Fibroblast of the conjunctiva (primary cell): ENCODE measurements at places on chromosomes 2 and 18.

- no peak for DNase-seq
These were observed 17.0 kb upstream of the CD8A start for GRCh38 chr2:86807468-86808275.

DNA sequence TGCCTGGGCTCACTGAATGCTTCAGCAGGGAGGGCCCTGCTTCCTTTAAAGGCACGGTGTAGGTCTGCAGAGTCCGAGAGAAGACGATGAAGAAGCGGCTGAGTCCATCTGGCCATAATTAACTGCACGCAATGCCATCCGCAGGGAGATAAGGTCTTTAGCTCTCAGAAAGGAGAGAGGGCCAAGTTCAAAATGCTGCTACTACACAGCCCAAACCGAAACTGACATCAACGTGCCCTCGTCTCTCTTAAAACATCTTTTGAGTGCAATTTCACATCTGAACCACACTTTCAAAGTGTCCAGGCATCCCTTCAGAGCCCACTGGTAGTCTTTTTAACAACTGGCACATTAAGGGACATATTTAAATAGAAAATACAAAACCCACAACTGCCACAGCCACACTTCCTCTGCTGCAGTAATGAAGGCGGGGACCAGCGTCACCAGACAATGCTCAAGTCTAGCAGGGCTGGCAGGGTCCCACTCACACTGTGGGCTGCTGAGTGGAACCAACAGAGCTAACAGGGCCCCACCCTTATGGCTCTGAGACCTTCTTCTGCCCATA lies 35.8 kb downstream of the ST3GAL5 start:
- no peak for DNase-seq

DNA sequence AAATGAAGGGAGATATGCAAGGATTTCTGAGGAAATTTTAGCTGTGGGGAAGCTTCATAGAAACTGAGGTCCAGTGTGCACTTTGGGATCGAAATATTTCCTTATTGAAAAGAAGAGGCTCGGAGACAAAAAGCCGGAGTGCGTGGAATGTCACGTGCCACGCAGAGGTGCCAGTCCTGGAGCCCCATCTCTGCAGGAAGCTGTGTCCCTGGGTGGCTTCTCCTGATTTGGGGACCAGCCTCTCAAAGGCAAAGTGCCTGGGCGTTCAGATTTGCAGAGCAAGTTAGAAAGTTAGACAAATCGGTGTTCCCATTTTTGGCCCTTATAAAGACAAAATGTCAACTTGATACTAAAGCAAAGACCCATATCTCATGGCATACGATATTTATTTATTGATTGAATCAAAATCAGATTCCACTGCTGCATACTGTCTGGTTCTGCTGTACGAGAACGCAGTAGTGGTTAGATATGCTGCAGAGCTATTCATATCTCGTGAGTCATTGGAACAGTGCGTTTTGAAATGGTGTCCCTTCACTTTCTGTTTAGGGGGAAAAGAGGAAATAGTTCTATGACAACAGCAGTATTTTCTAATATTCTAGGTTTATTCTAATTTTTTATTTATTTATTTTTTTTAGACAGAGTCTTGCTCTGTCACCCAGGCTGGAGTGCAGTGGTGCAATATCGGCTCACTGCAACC lies 9.1 kb upstream of the ATG16L1 start:
- no peak for DNase-seq

DNA sequence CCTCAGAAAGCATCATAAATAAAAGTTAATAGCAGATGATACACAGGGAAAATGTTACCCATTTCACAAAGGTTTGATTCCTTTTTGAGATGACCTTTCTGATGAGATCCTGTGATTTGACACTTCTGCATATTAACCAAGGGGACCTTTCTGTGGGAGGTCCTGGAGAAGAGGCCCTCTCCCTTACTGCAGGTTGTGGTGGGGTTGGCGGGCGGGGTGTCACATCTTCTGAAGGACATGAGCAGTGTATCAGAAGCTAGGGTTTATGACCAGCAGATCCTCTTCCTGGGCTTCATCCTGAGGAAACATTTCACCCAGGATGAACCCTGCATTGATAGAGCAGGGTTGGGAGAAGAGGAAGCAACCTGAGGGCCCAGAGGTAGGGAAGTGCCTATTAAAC lies 37.2 kb upstream of the SCLY start:
- no peak for DNase-seq

GRCh38 chr2:237596520-237597195 lies 6.1 kb upstream of the RAB17 start:
- DNase-seq: no peak

DNA sequence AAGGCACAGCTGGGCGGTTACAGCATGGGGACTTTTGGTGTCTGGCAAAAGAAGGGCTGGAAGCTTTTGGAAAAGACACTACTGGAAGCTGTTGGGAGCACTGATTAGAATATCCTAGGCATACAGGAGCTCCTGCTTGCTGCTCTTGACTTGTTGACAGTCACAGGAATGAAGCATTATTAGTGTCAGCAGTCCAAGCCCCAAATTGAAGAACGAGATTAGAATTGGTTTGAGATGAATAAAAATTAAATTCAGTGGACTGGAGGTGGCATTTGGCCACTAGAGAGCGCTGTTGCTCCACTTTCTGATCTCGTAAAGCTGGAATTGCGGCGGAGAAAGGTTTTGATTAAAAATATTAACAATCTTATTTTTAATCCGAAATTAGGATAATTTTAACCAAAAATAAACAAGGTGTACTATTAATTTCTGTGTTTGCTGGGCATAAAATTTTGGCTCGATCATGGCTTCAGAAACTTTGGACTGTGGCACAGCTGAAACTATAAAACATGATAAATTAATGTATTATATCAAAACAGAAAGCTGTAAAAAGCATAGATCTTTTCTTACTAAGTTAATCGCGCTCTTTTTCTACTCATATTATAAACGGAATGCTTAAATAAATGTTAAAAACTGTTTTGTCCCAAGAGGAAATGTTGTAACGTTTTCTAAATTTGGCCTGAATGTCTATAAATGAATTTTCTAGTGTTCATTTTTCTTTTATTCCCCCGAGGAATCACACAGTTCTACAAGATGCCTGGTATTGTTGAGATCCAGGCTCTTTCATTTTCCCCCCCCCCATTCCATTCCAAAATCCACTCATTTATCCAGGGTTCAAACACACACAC lies 2.4 kb upstream of the HOXD8 start:
- DNase-seq: peak; percentile 36

- no peak for DNase-seq
These were observed 1.5 kb downstream of the TMEM87B start for GRCh38 chr2:112056626-112056987.

DNA sequence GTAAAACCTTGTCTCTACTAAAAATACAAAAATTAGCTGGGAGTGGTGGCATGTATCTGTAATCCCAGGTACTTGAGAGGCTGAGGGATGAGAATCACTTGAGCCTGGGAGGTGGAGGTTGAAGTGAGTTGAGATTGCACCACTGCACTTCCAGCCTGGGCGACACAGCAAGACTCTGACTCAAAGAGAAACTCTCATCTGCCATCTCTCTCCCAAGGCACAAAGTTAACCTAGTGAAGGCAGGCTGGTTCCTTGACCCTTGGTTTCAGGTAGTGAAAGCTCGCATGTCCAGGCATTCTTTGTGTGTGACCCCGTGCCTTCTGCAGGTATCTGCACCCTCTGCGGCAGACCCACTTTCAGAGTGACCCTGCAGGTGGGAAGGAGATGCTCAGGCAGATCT lies 100.0 kb downstream of the WDSUB1 start:
- DNase-seq: no peak

DNA sequence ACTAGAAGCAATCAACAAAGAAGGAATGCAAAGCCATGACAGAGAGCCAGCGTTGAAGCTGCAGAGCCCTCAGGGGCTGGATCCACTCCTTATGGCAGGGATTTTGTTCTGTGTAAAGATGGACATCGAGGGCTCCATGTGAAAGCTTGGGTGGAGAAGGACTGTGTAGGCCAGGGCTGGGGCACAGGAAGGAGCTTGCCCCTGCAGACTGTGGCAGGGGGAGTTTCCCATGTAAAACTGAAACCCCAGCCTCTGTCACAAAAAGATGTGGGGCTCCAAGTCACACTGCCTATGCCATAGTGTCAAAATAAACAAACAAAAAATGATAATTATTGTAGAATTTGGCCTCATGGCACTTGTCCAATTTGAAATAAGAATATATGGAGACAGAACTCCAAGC lies 408.7 kb upstream of the HS6ST1 start:
- DNase-seq: no peak

DNA sequence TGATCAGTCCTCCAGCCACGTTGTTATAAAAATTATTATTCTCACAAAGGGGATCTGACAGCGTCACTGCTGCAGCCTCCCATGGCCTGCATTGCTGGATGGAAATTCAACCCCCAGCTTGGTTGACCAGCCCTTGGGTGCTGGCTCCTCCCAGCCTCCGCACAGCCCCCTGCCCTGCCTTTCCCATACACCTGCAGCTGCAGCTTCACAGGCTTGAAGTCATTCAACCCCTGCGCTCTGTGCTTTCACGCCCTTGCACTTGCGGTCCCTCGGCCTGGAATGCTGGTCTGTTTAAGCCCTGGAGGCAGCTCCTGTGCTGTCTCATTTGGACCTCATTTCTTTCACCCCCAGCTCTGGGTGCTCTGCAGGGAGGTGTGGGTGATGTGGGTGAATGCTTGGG lies 860 bp upstream of the CD8A start:
- DNase-seq: no peak

- no peak for DNase-seq
These were observed 293.4 kb downstream of the ZNF521 start for GRCh38 chr18:25058521-25058920.

GRCh38 chr2:222652491-222653255 lies 3.2 kb downstream of the FARSB start:
- no peak for DNase-seq

DNA sequence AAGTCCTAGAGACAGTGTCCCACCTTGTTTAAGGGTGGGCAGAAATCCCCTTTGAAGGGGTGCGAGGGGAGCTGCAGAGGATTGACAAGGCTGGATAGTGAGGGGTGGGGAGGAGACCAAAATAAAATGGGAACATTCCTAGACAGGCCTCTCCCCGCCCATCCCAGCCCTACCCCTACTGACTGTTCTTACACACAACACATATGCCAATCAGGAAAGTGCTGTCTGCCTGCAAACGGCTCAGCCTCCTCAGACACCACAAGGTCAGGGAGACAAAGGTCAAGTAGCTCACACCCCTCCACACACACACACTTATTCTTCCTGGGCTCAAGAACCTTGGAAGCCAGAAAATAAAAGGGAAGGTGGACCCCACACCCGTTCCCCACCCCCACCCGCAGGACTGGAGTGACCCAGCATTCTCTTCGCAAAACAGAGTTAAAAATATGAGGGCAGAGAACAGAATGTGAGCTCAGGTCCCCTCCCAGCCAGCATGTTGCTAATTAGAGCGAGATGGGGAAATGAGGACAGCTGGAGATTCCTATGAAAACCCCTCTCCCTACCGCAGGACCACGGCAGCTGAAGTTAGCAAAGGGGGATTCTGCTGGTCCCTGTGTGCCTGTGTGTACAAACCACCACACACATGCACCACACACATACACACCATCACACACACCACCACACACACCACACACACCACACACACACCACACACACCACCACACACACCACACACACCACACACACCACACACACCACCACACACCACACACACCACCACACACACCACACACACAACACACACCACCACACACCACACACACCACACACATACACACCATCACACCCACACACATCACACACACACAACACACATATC lies 197.8 kb downstream of the TNS1 start:
- no peak for DNase-seq

DNA sequence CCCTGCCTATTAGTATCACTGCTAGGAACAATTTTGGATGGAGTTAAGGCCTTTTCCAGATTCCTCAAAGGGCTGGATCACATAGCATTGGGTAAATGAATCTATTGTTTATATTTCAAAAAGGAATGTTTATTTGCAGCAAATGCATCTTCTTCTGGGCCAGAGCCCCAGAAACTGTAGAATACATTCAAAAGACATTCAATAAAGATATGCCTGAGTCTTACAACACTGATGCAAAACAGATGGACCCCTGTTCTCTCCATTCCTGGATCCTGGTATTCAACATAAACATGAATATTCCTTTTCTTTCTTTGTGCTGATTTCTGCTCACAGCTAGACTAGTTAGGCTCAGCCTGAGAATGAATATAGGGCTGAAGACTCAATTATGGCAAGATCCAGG lies 227.2 kb upstream of the KLHL29 start:
- no peak for DNase-seq

DNA sequence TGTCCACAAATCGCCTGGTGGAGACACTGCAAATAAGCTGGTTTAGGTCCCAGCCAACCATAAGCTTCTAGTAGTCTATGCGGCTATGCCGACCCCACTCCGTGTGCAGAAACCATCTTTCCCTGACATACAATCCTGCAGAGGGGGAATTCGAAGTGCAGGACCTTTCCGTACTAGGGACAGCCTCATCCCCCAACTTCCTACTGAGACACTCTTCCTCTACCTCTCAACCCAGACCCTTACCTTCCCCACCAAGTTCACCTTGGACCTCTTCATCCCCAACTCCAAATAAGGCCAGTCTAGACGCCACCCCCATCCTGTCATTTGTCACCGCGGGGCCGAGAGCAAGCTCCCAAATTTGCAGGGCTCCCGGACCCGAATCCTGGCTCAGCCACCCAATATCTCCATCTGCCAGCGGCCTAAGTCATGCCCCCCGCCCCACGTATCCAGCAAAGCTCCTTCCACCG lies 496 bp downstream of the SUCLG1 start:
- no peak for DNase-seq
